ENCODE measurements at places on chromosomes 2 and 18.

DNA sequence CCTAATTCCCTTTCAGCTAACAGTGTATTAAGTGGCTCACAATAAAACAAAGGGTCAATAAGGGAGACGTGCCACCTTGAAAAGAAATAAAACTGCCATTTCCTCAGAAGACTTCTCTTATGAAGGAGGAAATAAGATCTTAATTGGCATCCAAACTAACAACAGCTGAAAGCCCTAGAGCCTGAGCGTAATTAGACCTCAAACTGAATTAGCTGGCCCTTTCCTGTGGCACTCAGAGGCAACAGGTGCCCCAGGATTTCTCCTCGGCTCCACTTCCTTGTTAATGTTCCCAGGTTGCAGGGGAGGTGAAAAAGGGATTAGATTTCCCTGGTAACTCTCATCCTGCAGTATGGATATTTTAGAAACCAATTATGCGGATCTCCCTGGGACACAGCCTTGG, 804.3 kb downstream of the DCDC2C start:
- DNase-seq, result no peak

DNA sequence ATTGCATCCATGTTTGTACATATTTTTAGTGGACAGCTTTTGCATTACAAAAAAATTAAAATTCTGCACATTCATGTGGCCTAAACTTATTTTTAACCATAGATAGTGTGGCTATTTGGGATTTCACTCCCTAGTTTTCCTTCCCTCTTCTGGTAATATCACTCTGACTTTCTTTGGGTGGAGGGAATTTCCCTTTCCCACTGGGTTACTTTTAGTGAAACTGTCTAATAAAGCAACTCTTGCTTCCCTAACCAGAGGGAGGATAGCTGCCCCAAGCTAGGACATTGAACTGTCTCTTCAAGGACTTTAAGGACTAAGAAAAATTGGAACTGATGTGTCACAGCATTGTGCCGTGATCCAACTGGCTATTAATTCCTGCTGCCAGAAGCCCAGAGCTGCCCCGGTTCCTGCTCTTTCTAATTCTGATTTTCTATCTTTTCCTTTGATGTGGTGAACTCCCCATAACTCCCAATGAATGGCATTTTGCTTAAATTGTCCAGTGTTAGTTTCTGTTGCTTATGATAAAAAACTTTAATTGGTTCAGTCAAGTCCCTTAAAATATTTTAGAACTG, 20.0 kb upstream of the EFR3B start:
- no peak for DNase-seq

- DNase-seq, result no peak
Measured at GRCh38 chr2:63580651-63581297, 7.5 kb downstream of the WDPCP start.

DNA sequence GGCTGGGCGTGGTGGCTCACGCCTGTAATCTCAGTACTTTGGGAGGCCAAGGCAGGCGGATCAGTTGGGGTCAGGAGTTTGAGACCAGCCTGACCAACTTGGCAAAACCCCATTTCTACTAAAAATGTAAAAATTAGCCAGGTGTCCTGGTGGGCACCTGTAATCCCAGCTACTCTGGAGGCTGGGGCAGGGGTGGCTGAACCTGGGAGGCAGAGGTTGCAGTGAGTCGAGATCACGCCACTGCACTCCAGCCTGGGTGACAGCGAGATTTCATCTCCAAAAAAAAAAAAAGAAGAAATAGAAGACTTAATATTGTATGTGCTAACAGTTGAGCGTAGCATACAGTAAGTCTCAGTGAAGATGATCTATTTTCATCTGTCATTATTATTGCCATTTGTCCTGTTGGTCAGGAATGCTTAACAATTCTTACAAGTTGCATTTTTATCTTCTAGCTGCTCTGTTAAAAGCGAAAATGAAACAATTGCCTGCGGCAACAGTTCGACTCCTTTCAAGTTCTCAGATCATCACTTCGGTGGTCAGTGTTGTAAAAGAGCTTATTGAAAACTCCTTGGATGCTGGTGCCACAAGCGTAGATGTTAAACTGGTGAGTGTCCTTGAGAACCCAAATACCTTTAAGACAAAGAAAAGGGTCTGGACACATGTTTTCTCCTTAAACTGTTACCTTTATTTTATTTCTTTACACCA, 7.2 kb downstream of the PMS1 start:
- DNase-seq, result no peak

GRCh38 chr18:79961527-79962291, 2.7 kb upstream of the HSBP1L1 start:
- no peak for DNase-seq

DNA sequence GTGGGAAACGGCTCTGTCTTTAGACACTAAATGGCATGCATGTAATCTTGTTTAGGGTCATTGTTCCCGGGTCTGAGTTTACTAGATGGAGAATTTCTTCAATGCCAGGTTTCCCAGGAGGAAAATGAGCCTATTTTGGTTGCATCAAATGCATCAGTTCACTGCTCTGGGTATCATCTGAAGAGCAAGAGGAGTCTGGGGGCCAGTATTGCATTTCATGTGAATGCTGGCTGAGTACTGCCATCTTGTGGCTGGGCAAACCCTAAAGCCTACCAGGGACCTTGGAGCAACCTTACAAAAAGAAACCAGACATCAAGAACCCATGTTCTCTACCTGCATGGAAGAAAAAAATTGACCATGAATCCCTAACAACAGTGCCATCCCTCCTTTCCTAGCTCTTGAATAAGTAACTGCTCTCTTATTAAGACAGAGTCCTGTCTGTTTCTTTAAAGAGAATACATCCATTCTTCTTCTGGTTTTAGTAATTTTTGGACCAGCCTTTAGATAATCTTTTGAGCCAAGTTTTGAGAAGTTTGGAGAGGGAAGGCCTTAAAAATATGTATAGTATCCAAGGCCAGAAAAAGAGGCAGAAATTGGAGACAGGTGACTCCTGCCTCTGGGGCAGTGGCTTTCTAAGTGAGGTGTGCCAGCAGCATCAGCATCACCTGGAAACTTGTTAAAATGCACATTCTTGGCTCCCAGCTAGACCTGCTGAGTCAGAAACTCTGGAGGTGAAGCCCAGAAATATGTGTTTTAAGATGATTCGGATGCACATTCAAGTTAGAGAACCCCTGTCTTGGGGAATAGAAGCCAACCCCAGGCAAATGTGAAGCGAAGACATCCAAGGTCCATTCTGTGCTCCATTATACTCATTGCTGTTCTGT, 261.0 kb upstream of the CXCR4 start:
- no peak for DNase-seq

- DNase-seq, result no peak
Measured at GRCh38 chr2:233940376-233941276, 23.5 kb downstream of the TRPM8 start.

- no peak for DNase-seq
Measured at GRCh38 chr2:176156807-176157498, at the start of gene HOXD3. HOXD3 (plus strand) TSS chr2:176157307; CDS start chr2:176169115, 11,808 bp downstream.

GRCh38 chr2:224890372-224890771, 151.9 kb downstream of the DOCK10 start:
- peak; percentile 48 for DNase-seq

DNA sequence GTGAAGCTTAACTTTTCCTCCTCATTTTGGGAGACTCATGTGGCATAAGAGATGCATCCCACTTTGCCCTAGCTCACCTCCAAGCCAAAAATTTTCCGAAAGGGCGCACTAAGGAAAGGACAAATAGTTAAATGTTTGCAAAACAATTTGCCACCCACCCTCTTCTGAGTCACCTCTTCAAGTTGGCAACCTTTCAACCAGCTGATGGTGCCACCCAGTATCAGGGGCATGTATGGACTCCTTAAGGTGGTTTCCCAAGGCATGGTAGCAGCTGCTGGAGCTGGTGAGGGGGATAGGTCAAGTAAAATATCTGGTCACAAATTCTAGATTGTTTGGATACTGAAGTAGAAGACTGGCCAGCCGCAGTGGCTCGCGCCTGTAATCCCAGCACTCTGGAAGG, 17.2 kb upstream of the ITGAV start:
- peak; percentile 66 for DNase-seq

DNA sequence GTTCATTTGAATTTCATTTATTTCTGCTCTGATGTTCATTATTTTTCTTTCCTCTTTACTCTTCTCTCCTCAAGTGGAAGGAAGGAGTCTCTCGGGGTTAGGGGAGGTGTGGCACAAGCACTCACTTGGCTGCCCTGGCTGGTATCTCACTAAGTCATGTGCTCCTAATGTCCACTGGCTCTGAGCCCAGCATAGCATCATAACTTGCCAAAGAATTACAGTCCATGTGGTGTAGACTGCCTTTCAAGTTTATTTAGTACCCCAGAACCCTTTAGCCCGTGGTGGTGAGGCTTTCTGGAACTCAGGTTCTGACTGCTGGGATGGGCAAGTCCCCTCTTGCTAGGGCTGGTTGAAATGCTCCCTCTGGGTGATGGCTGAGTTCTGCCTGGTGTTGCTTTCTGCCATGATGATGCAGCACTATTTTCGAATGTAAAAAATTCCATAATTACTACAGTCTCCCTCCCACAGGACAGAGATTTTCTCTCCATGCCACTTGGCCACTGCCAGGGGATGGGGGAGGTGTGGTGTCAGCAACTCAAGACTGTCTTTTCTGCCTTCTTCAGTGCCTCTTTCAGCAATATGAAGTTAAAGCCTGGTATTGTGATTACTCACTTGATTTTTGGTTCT, 22.2 kb downstream of the SPAG16 start:
- DNase-seq, result no peak

DNA sequence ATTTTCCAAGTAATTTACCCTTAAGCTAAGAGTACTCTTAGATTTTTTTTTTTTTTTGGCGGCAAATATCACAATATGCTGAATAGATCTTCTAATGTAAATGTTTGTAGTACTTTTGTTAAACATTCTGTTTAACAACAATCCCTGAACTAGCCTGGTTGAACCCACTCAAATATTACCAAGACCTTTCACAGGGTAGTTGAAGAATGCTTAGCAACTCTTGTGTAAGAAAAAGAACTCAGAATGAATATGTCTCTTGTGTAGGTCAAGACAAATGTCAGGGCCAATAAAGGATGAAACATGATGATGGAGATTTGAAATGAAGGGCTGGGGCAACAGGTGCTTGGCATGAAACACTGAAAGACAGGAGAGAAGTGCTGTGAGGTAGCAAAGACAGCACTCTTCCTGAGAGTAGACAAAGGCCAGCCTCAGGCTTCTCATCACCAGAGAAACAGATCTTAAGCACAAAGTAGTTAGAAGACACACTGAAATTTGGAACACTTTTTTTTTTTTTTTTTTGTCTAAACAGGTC, 597.3 kb downstream of the ERBB4 start:
- DNase-seq, result no peak

DNA sequence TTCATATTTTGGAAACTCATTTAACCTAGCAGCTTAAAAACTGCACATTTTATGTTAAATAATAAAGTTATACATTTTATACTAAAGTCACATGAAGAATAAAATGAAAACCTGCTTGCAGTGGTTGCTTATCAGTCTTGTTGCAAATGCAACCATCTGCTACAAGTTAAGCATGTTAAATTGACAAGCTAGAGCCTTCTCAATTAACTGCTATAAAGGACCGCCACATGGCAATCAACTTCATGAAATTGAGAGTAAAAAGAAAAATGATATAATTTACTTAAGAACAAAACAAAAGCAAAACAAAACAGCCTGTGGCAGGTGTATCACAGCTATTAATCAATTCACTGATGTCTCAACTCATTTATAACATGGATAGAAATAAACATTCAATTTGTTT, 78.7 kb downstream of the RTTN start:
- DNase-seq, result no peak

GRCh38 chr2:231554327-231554726, 24.1 kb upstream of the NMUR1 start:
- DNase-seq, result no peak

- no peak for DNase-seq
Measured at GRCh38 chr2:37318401-37318800, 6.2 kb downstream of the PRKD3 start.

DNA sequence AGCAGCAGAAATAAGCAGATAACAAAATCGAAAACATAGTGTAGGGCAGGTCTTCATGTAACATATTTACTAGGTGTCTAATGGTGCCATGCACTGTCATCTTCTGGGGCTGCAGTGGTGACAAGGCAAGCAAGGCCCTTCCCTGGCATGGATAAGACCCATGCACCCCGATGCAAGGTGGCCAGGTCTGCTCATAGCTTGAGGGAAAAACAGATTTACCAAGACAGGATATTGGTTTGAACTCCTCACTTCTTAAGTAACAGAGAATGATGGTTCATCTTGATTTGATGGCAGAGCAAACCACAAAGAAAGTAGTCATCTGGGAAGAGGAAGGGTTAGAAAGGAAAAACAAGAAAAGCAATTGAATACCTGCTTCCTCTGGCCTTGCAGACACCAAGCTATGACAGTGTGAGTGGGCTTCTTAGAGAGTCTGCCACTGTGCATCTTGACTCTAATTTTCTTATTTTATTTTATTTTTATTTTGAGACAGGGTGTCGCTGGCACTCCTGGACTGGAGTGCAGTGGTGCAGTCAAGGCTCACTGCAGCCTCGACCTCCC, 35.8 kb upstream of the EML6 start:
- no peak for DNase-seq

- no peak for DNase-seq
Measured at GRCh38 chr18:55038162-55038561, 78.9 kb upstream of the CCDC68 start.

DNA sequence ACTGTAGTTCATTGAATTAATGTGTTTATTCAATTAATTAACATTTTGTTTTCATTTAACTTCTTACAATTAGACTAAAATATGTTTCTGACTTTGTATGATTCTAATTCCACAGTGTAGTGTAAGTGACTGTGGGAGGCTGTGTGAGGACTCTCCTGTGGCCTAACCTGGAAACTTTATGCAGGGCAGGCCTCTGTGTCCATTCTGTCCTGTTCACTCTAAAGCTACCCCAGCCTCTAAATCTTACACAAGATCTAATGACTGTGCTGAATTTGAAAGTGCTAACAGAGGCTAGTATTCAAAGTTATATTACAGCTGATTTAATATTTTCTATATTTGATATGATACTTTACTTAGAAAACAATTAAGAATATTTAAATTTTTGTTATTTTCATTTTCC, 270.5 kb upstream of the CDH19 start:
- DNase-seq, result no peak

- DNase-seq, result no peak
Measured at GRCh38 chr2:23684395-23685176, 242.3 kb downstream of the ATAD2B start.

DNA sequence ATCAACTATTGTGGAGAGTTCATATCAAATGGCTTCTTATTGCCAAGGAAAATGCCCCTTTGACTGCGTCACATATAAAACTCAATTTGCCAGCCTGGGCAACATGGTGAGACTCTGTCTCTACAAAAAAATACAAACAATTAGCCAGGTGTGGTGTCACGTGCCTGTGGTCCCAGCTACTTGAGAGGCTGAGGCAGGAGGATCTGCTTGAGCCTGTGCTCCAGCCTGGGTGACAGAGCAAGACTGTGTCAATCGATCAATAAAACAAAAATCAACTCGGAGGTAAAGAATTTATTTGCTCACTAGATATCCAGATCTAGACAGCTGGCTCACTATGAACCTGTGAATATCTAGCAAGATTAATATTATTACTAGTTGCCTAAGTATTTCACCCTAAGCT, 1.7 kb upstream of the ZCCHC2 start:
- no peak for DNase-seq

DNA sequence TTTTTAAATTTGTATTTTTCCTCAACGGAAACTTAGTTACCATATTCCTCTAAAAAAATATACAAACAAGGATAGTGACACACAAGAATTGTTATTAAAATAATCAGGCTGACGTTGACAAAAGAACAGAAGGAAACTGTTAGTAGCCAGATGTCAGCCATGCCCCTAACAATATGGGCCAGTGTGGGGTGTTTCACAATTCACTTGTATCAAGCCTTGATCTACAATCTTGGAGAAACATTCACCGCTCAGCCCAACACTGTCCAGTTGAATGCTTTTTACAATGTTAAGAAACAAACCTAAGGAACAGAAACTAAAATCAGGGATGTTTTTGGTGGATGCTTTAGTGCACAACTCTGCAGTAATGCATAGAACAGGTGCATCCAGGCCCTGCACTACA, 44.6 kb downstream of the TMEFF2 start:
- DNase-seq, result no peak

Measured in SJSA1 (cell line).